SJCRH30 (cell line): ENCODE measurements at places on chromosomes 16 and 17. TPM values are rescaled to one million over a fixed set of nuclear protein-coding genes. Genes with fewer than 3 reads are reported as not detected.

DNA sequence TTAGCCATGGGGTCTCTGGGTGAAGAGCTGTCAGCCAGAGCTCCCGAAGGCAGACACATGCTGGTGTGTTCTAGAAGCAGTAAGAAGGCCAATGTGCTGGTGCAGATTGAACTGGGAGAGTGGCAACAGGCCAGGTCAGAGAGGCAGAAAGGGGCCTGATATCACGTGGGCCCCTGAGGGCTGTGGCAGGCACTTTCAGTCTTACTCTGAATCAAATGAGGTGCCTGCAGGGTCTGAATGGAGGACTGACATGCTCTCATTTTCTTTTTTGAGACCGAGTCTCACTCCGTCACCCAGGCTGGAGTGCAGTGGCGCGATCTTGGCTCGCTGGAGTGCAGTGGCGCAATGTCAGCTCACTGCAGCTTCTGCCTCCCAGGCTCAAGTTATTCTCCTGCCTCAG lies 293.8 kb downstream of the ABCC12 start:
- DNase-seq: no peak
- H3K4me3 ChIP-seq: no peak overlapping the region
- no peak overlapping the region for H3K27ac ChIP-seq
- no peaks in the 10 kb centered on the region for H3K4me1 ChIP-seq
- H3K36me3 ChIP-seq: no peaks in the 10 kb centered on the region

The ABCC12 gene
- not detected in 2 replicates for total RNA-seq

The ZNF646 gene
- total RNA-seq: 20.3 and 26.4 TPM in 2 replicates

GRCh38 chr17:60416368-60416925 lies 5.8 kb upstream of the CHCT1 start:
- no peaks in the 10 kb centered on the region for H3K27me3 ChIP-seq
- DNase-seq: no peak
- H3K27ac ChIP-seq: no peak overlapping the region
- no peak overlapping the region for H3K4me3 ChIP-seq
- no peaks in the 10 kb centered on the region for H3K4me1 ChIP-seq

GRCh38 chr17:34997355-34997862 lies 17.1 kb downstream of the LIG3 start:
- H3K4me3 ChIP-seq: no peak overlapping the region
- no peaks in the 10 kb centered on the region for H3K4me1 ChIP-seq
- H3K27ac ChIP-seq: no peak overlapping the region
- H3K27me3 ChIP-seq: no peaks in the 10 kb centered on the region
- DNase-seq: no peak
- peaks cover 86% of the 10 kb centered on the region for H3K36me3 ChIP-seq

- H3K36me3 ChIP-seq: no peaks in the 10 kb centered on the region
- no peaks in the 10 kb centered on the region for H3K4me1 ChIP-seq
Observed at GRCh38 chr17:53168413-53168812, 654.3 kb upstream of the KIF2B start.

The KDM6B gene
- total RNA-seq: 6.4 and 9.0 TPM in 2 replicates

DNA sequence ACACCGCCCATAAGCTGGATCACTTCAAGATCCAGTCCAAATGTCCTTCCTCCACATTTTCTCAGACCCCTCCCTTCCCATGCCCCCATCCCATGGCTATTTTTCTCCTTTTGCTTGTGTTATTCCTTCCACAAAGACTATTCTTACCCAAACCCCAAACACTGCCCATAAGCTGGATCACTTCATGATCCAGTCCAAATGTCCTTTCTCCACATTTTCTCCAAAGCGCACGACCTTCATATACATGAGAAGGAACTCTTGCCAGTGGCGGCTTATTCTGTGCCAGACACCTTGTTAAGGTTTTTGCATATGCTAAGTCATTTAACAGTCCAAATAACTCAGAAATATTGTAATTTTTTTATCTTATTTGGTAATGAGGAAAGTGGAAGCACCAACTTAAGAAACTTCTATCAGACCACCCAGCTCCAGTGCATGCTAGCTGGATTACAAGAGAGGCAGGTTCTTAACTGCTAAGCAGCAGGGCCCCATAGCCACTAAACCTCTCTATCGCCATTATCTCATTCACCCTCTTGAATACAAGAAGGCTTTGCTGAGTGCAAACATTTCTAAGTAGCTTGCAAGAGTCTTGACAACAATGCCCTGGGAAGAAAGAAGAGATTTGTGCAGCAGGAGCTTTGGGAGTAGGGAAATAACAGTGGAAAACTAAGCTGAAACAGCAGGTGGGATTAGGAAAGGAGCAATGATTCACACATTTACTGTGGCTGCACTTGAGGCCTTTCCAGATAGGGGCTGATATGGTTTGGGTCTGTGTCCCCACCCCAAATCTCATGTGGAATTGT lies 428.2 kb upstream of the MAF start:
- H3K36me3 ChIP-seq: no peaks in the 10 kb centered on the region
- peaks cover 5% of the 10 kb centered on the region; the same call in 1 of the 2 replicates for H3K4me1 ChIP-seq
- no peak overlapping the region for H3K4me3 ChIP-seq
- no peaks in the 10 kb centered on the region for H3K27me3 ChIP-seq

DNA sequence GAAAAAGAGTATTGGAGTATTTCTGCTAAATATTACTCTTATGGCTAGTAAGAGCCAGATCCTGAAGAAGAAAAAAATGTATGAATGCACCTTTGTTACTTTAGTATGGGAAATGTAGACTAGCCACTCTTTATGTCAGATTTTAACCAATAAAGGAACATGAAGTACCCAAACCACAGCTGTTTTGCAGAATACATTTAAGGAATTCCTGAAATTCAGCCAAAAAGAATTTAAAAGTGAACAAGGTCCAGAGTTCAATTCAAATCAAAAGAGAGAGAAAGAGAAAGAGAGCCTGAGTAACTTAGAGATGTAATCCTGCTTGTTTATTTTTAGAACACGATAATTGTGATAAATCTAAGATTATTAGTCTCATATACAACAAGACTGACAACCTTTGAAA lies 1.2 kb downstream of the KCNJ16 start:
- H3K27me3 ChIP-seq: no peaks in the 10 kb centered on the region
- H3K27ac ChIP-seq: no peak overlapping the region
- DNase-seq: no peak
- no peak overlapping the region for H3K4me3 ChIP-seq
- no peaks in the 10 kb centered on the region for H3K4me1 ChIP-seq

DNA sequence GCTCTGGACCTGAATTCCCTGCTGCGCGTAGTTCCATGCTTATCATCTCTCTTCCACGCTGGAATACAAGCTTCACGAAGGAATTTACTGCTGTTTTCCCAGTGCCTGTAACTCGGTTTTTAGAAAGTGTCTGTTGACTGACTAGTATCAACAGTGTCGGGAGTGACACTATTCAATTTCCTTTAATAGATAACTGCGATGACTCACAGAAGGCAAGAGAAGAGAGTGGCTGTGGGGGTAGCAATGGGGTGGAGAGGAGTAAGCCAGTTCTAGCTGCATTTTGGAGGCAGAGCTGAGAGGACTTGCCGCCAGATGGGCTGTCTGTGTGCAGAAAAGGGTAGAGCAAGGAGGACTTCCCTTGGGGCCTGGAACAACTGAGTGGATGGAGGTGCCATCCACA lies 25.2 kb downstream of the B4GALNT2 start:
- DNase-seq: no peak
- H3K4me1 ChIP-seq: no peaks in the 10 kb centered on the region
- peaks cover 4% of the 10 kb centered on the region; the same call in 1 of the 2 replicates for H3K27me3 ChIP-seq
- no peak overlapping the region for H3K27ac ChIP-seq
- no peak overlapping the region for H3K4me3 ChIP-seq

GRCh38 chr16:84608282-84608681 lies 9.6 kb downstream of the COTL1 start:
- no peak overlapping the region for H3K27ac ChIP-seq
- peaks cover 3% of the 10 kb centered on the region for H3K4me1 ChIP-seq
- DNase-seq: no peak
- H3K27me3 ChIP-seq: no peaks in the 10 kb centered on the region
- H3K4me3 ChIP-seq: no peak overlapping the region
- H3K36me3 ChIP-seq: no peaks in the 10 kb centered on the region

The OR3A3 gene
- total RNA-seq: not detected in 2 replicates

DNA sequence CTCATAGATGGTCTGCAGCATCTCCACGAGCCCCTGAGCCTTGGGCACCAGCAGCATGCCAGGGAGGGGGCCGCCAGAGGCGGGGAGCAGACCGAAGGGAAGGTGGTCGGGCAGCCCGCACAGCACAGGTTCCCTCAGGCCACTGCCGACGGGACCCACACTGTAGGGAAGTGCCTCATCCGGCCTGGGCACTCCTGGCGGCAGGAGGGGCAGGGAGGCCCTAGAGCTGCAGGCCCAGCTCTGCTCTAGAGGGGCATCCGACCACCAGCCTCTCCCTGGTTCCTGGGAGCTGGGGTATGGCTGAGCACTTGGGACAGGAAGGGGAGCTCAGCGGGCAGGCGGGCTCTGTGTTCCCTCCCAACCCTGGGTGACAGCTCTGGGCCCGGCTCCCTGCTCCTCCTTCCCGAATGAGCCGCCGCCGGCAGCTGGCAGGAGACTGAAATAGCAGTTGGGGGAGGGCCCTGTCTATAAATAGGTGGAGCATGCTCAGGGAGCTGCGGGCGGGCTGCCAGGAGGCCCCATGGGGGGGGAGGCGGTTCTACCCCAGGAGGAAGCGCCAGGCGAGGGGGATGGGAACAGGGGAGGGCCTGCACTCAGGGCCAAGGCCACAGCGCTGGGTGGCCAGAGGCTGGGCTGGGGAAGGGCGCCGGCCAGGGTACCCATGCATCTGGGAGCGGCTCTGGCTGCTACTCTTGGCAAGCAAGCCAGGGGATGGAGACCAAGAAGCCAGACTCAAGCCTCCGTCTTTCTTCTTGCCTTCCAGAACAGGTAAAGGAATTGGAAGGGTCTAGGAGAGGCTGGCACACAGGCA lies 12.4 kb downstream of the HDAC5 start:
- no peaks in the 10 kb centered on the region for H3K36me3 ChIP-seq
- H3K4me1 ChIP-seq: peaks cover 58% of the 10 kb centered on the region
- peak; percentile 97 for DNase-seq

GRCh38 chr16:11140867-11141266 lies 115.1 kb downstream of the SOCS1 start:
- no peak overlapping the region for H3K4me3 ChIP-seq
- no peaks in the 10 kb centered on the region for H3K27me3 ChIP-seq
- no peak overlapping the region for H3K27ac ChIP-seq
- DNase-seq: no peak
- H3K36me3 ChIP-seq: no peaks in the 10 kb centered on the region

DNA sequence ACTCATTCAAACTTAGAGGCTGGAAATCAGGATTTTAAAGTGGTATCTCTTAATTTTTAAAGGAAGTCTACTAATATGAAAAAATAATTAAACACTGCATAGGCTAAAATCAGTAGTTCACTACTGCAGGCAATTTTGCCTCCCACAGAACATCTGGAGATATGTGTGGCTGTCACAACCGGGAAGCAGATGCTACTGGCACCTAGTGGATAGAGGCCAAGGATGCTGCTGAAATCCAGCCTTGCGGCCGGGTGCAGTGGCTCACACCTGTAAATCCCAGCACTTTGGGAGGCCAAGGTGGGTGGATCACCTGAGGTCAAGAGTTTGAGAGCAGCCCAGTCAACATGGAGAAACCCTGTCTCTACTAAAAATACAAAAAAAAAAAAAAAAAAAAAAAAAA lies 473.9 kb downstream of the XYLT1 start:
- H3K4me1 ChIP-seq: no peaks in the 10 kb centered on the region
- no peak overlapping the region for H3K27ac ChIP-seq
- H3K36me3 ChIP-seq: no peaks in the 10 kb centered on the region
- no peak for DNase-seq
- no peak overlapping the region for H3K4me3 ChIP-seq
- H3K27me3 ChIP-seq: no peaks in the 10 kb centered on the region

- peaks cover 13% of the 10 kb centered on the region for H3K36me3 ChIP-seq
- H3K27ac ChIP-seq: peak overlapping the region; percentile 78
- no peak overlapping the region for H3K4me3 ChIP-seq
- no peaks in the 10 kb centered on the region for H3K27me3 ChIP-seq
- no peak for DNase-seq
Observed at GRCh38 chr17:79047923-79048825, 24.2 kb downstream of the C1QTNF1 start.

The DNAAF8 gene
- total RNA-seq: 0.06 and 0.25 TPM in 2 replicates

GRCh38 chr17:72164158-72164739 lies 43.4 kb downstream of the SOX9 start:
- no peaks in the 10 kb centered on the region for H3K36me3 ChIP-seq
- H3K4me1 ChIP-seq: peaks cover 17% of the 10 kb centered on the region
- H3K27me3 ChIP-seq: no peaks in the 10 kb centered on the region
- no peak overlapping the region for H3K27ac ChIP-seq
- no peak for DNase-seq

The GAST gene
- total RNA-seq: not detected in 2 replicates

DNA sequence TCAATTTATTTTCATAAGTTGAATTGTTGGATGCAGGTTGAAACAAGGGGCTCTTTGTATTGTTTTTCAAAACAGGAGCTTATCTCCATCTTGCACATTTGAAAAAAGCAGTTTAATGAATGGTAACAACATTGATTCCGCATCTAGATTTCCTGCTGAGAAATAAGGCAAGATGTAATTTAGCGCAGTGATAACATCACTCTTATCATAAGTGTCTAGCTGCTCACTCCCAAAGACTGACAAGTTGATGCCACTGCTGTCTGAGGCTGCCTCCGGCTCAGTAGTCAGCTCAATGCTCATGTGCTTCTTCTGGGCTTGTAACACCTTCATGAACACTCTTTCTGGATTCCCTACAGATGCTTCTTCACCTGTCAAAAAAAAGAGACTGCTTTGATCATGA lies 92.4 kb downstream of the KPNA2 start:
- no peak for DNase-seq
- H3K27me3 ChIP-seq: no peaks in the 10 kb centered on the region
- no peaks in the 10 kb centered on the region for H3K4me1 ChIP-seq

GRCh38 chr17:54883939-54884338 lies 16.7 kb upstream of the TOM1L1 start:
- no peaks in the 10 kb centered on the region for H3K36me3 ChIP-seq
- H3K4me1 ChIP-seq: no peaks in the 10 kb centered on the region
- DNase-seq: no peak
- no peaks in the 10 kb centered on the region for H3K27me3 ChIP-seq
